ENCODE measurements at places on chromosomes 13 and 19.
A peak's percentile ranks its signal among the peaks of the same experiment; 100 is the strongest.

DNA sequence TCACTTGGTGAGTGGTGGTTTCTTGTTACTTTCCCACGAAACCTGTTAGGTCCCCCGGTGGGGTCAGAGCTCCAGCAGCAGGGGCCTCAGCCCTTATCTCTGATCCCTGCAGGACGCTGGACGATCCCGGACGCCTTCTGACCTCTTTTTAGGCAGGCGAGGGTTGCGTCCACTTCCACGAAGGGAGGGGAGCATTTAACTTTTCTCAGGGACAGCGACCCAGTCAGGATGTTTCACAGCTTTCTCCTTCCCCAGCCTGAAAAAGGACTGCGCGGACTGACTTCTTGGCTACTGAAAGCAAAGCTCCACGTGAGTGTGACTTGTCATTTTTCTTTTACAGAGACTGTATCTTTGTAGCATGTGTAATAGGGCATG is 692 bp downstream of the ZNF234 start:
- no peak for DNase-seq

GRCh38 chr13:91540158-91540736 is 141.8 kb downstream of the GPC5 start:
- no peak for DNase-seq

DNA sequence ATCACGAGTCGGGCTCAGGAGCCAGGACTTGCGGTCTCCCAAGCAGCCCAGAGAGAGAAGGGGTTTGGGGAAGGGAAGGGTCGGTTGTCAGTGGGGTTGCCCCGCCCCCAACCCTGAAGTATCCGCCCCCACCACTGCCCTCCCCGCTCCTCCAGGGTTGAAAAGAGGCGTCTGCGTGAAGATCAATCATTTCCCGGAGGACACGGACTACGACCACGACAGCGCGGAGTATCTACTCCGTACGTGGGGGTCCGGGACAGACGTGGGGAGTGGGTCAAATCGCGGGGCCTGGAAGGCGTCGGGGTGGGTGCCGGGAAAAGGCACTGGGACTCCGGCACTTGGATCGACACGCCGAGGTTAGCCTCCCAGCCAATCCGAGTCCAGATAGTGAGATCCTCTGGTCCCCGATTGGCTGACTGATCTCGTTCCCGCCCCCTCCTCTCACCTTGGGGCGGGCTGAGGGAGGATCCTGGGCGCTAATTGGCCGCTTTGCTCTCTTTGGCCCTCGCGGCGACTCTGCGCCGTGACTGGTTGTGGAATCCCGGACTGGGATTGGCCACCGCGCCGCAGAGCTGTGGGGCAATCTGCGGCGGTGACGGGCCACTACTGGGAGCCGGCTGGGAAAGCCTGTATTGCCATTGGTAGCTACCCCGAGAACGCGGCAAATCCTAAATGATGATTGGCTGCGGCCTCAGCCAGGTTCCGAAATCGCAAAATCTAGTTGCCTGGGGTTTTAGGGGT is 13.3 kb upstream of the CACNG6 start:
- DNase-seq, result peak; percentile 5

- DNase-seq, result no peak
These were observed 107.4 kb upstream of the SLC7A1 start for GRCh38 chr13:29702912-29703351.

GRCh38 chr13:73505376-73505890 is 446.6 kb downstream of the KLF5 start:
- no peak for DNase-seq

- no peak for DNase-seq
These were observed 692.6 kb upstream of the SLITRK1 start for GRCh38 chr13:84574851-84575250.

- no peak for DNase-seq
These were observed 27.3 kb downstream of the IGFL1 start for GRCh38 chr19:46256855-46257254.

DNA sequence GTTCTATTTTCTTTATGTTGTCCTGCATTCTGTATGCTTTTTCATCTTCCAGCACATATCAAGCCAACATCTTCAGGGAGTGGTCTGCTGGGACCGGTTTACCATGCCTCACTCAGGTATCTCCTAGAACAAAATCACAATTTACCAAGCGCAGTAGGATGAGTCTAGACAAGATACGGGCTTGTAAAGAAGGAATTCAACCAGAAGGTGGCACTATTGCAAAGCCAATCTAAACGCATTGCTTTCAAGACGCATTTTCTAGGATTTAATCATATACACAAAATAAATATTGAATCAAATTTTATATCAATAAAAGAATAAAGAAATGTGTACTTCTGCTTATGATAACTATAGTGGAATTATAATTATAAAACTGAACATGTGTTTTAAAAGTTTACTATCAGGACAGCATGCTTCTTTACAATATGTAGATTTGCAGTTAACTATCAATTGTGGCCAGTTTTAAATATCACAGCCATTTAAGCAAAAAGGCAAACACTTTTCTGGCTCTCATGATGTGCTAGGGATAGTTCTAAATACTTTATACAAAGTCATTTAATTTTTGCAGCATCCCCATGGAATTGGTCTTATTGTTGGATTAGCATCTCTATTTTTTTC is 16.1 kb upstream of the TPP2 start:
- peak; percentile 74 for DNase-seq
